ENCODE measurements at places on chromosomes 11 and 22.

- DNase-seq: no peak
Measured at GRCh38 chr22:42080287-42080686, 787 bp downstream of the SMDT1 start.

GRCh38 chr11:95442531-95443050, 211.6 kb upstream of the SESN3 start:
- DNase-seq: no peak

DNA sequence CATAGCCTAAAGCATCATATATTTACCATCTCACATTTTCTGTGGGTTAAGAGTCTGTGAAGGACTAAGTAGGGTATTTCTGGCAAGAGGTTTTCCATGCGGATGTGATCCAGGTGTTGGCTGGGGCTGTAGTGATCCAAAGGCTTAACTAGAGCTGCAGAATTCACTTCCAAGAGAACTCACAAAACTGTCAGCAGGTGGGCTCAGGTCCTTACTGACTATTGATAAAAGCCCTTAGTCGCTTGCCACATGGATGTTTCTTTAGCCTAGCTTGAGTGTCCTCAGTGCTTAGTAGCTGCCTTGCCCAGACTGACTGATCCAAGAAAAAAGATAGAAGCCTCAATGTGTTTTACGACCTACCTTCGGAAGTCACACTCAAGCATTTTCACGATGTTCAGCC, 250.8 kb downstream of the CNTN5 start:
- no peak for DNase-seq

DNA sequence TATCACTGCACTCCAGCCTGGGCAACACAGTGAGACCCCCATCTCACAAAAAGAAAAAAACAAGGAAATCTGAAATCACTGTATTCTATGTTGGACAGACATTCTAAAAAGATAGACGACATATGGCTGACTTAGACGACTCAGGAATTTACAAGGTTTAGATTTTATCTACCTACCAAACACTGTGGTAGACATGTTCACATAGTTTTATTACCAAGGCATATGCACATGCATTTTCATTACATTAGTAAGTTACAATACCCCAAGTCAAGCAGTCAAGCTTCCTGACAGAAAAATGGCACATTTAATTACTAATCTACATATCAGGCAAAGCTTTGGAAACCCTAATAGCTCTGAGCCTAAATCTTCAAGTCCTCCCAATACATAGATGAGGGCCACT, 262.2 kb downstream of the TTC28 start:
- no peak for DNase-seq

DNA sequence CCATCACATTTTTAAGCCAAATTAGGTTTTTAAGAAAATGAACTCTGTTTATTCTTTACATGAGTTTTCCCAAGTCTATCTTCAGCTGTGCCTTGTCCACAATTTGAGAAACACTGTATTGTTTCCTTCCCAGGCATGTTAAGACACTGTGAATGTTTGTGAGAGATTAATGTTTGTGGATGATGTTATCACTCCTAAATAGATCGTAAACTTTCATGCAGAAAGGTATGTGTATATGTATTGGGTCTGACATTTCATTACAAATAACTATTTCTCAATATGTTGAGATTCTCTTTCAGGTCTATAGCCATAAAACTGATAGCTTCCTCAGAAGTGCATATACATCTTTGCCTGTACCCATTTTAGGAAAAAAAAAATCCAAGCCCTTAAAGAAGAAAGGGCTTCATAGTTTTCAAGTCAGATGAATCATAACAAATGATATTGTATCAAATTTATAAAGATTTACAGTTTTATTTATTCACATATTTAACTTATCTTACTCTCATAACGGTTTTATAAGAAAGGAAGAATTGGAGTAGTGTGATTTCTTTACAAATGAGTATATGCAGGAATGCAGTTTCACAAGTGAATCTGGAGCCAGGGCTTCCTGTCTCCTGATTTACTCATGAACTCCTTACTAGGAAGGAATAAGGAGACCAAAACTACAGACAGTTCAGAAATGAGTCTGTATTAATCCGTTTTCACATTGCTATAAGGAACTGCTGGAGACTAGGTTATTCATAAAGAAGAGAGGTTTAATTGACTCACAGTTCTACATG, 11.2 kb downstream of the OR8D1 start:
- no peak for DNase-seq

DNA sequence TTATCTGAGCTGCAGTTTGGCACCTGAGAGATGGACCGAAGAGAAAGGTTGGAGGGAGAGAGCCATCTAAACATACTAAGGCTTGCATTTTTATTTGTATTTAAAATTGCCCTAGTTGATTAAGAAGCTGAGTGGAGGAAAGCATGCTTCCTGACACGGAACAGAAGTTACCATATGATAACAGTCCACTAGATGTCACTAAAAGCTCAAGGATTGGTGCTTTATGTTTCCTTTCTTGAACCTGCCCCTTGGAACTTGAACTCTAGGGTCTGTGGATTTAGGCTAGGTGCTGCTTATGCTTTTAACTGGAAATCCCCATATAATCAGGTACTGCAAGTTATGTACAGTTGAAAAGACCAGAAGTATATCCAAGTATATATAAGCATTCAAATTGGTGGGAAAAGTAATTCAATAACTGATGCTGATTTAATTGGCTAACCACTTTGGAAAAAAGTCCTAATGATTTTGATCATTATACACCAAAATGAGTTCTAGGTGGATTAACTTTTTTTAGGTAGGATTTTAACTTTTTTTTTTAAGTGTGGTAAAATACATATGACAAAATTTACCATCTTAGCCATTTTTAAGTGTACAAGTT, 9.5 kb downstream of the RBMXL2 start:
- peak; percentile 1 for DNase-seq

DNA sequence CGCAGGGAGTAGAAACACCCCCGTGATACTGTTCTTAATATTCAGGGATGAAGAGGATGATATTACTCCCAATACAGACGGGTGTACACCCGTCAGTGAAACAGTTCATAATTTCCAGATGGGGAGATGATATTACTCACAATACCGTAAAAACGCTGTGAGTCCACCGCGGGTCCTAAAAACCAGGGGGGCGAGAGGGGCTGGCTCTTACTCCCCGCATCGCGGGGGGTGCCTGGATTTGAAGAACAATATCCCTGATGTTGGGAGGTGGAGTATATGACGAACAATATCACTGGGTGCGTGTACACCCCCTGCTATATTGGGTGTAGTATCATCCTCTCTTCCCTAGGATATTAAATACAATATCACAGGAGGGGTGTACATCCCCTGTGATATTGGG, 20.5 kb upstream of the APOL5 start:
- DNase-seq: no peak

DNA sequence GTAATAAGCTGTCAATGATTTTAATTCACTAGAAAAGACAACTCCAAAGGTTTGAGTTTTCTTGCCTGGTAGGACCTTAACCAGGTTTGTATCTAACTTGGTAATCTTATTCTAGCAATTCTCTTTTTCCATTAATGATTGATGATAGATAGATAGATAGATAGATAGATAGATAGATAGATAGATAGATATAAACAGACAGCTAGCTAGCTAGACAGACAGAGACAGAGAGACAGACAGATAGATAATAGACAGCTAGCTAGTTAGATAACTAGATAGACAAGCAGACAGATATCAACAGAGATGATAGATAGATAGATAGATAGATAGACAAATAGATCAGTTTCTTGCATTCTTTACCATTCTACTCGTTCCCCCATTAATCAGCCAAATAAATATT, 15.3 kb downstream of the TMPRSS6 start:
- no peak for DNase-seq

GRCh38 chr22:23284504-23285033, 104.3 kb downstream of the BCR start:
- no peak for DNase-seq

- no peak for DNase-seq
Measured at GRCh38 chr11:119189393-119189792, 4.1 kb downstream of the NHERF4 start.

GRCh38 chr11:75626889-75627529, 41.8 kb downstream of the MAP6 start:
- DNase-seq: no peak

DNA sequence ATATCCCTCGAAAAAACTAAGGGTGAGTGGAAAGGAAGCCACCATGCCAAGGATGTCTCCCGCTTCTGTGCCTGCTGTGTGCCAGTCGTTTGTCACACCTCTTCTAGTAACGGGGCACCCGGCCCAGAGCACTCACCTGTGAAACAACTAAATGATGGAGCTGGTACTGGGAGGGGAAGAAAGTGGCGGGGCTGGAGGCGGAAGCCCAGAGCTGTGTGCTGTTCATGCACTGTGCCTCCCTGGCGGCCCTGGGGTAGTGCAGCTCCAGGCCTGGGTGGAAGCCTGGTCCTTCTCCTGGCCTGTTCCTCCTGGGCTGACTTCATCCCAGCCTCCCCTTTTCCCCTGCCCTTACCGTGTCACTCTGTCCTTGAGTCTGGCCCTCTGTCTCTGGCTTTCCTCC, 130.2 kb downstream of the CEP164 start:
- DNase-seq: no peak

DNA sequence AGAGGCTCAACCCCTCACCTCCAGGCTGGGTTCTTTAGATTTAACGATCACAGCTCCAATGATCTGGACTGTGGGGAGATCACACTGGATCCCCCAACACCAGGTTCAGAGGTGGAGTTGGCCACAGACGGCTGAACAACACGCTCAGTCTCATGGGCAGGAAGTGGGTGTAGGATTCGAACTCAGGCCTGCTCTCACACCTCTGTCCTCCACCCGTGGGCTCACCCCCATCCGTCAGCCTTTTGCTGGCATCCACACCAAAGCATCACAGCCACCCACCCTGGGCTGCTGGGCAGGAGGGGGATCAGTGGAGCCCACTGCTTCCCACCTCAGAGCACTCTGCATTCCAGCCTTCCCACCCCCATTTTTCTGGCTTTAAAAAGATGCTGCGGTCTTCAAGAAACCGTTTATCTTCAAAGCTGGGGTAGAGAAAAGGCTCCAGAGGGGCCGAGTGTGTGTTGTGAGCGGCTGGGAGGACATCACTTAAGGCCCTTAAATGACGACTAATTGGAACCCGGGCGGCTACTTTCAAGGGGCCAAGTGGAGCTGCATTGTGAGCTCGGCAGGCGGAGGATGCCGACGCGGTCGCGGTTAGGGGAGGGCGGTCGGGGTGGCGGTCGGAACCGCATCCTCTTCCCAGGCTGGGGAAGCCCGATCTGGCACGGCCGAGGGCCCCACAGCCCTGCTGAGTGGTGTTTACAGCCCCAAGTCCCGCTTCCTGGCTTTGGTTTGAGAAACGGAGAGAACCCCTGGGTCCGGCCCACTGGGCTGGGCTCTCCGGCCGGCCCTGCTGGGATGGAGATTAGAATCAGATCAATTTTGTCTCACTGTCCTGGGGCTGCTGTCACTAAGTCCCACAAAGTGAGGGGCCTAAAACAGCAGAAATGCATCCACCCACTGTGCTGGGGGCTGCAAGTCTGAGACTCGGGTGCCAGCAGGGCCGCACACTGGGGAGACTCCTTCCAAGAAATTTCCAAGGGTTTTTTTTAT, 15.9 kb upstream of the FGF3 start:
- no peak for DNase-seq

DNA sequence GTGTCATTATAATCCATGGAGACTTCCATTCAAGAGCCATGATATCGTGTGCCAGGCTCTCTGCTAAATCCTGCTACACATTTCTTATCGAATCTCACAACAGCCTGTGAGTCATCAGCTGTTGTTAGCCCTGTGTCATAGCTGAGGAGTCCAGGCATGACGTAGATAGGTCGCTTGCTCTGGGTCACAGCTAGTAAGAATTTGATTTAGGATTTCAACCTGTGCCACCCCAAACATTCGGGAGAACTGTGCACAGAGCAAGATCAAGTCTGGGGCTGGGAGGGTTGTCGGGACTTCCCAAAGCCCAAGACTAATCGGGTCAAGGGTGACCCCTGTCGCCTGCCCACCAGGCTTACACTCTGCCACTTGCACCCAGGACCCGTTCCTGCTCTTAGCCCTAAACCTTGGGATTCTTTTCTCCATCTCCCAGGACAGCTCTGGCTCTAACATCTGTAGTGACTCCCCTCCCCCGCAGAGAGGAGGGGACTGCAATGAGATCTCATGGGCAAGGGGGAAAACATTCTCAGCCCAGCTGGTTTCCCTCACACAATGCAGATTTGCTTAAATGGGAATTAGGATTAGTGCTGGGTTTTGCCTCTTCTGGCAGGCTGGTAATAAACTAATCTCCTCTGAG, 34.3 kb downstream of the TSPAN18 start:
- peak; percentile 64 for DNase-seq

GRCh38 chr22:30390974-30391691, 3.9 kb upstream of the RNF215 start:
- no peak for DNase-seq

GRCh38 chr11:124301548-124301947, 12.2 kb downstream of the OR8D1 start:
- DNase-seq: no peak

DNA sequence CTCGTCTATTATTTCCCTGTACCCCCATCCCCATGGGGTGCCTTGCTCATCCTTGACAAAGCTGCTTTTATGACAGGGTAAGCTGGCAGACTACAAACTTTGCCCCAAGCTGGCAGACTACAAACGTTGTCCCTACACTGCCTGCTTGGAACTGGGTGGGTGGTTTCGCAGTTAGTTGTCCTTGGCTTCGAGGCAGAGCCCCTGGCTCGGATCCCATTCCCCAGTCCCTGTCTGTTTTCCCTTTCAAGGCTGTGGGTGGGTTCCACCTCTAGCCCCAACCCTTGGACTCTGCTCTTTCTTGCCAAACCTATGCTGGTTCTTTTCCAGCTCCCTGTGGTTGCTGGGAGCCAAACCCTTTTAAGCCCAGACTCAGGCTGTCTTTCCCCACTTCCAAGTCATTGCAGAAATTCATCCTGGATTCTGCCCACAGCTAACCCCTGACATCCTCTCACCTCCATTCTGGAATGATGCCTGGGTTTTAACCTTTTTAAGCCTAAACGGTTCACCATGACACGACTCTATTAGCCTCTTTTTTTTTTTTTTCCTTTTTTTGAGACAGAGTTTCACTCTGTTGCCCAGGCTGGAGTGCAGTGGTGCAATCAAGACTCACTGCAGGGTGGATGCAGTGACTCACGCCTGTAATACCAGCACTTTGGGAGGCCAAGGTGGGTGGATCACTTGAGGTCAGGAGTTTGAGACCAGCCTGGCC, 9.2 kb upstream of the RBM14 start:
- no peak for DNase-seq

GRCh38 chr11:72670041-72670440, 4.2 kb downstream of the PDE2A start:
- no peak for DNase-seq

GRCh38 chr11:31871310-31872075, 60.4 kb upstream of the PAX6 start:
- no peak for DNase-seq

Measured in kidney epithelial cell (primary cell).